MG63 (cell line): ENCODE measurements at places on chromosomes 3 and 15. TPM values are rescaled to one million over a fixed set of nuclear protein-coding genes. Genes with fewer than 3 reads are reported as not detected.
A peak's percentile ranks its signal among the peaks of the same experiment; 100 is the strongest.

DNA sequence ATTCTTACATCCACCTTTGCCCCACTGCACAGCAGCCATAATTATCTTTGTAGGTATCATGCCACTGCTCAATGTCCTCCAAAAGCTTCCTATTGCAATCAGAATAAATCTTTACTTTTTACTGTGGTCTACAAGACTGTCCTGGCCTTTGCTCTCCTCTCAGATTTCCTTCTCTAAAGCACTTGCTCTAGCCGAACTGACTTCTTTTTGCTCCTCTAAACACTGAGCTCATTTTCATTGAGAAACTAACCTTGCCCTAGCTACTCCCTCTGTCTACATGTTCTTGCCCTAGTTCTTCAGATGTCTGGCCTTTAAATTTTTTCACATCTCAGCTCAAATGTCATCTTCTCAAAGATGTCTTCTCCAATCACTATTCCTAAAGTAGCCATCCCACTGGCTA is 342.8 kb downstream of the TBC1D5 start:
- no peak for DNase-seq

GRCh38 chr15:42721016-42721415 is 15.9 kb downstream of the CDAN1 start:
- DNase-seq = no peak

DNA sequence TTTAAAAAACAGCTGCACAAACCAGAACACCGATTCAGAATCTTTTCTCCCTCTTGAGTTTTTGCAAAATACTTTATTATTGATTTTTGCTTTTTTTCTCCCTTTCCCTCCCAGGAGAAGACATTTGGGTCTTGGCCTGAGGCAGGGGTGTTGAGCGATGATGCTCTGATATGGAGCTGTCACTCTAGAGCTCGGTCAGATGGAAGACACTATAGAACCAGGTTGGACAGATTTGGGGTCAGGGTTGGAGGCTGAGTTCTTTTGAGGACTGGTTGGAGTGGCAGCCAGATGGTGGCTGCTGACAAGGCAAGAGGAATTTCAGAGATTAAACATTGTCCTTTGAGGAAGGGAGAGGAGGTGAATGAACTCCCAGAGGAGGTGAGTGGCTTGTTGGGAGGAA is 16.9 kb downstream of the CDAN1 start:
- no peak for DNase-seq

DNA sequence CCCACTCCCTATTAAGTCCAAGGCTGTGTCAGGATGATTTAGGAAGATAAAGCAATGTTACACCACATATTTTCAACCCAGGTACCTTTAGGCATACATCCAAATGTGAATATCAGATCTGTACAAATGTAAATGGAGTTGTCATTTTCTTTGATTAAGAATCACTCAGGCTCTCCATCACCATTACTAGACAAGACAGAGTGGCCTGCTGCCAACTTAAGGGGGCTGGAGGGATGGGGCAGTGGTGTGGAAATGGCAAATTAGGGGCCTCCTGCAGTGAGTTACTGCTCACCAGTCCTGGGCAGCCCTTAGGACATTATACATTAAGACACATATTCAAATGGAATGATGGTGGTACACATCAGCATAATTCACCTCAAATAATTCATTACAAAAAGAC is 211.0 kb downstream of the TNIK start:
- DNase-seq = no peak

GRCh38 chr3:101676216-101676764 is 642 bp downstream of the ZBTB11 start:
- DNase-seq = peak; percentile 98

DNA sequence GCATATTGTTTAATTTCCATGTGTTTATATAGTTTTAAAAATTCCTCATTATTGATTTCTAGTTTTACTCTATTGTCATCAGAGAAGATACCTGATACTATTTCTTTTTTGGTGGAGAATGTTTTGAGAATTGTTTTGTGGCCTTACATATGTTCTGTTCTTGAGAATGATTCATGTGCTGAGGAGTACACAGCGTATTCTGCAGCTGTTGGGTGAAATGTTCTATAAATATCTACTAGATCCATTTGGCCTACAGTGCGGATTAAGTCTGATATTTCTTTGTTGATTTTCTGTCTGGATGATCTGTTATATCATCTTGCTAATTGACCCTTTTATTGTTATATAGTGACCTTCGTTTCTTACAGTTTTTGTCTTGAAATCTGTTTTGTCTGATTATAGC is 109.7 kb downstream of the UBE2E2 start:
- no peak for DNase-seq

DNA sequence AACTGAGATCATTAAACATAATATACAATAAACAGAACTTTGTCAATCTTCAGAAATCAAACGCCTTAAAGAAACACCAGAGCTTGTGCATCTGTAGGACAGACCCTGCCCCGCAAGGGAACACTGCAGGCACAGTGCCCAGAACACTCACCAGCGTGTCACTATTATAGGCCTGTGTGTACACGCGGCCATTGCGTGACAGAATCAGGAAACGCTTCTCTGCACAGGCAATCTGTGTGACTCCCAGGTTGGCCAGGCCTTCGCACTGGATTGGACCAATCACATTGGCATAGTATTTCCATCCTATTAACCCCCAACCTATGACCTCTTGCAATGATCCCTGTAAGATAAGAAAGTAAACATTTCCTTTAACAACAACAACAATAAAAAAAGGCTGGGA is 52.9 kb downstream of the HERC2 start:
- no peak for DNase-seq

TNFAIP8L3 gene
- 2.4 and 4.8 TPM in 2 replicates for total RNA-seq

CIDEC gene
- total RNA-seq = not detected in 2 replicates

SUSD5 gene
- total RNA-seq = 4.2 and 5.4 TPM in 2 replicates

EPB42 gene
- not detected in 2 replicates for total RNA-seq

FAM43A gene
- total RNA-seq = 32.4 and 40.0 TPM in 2 replicates

ZNF660 gene
- total RNA-seq = not detected in 2 replicates

TRH gene
- total RNA-seq = not detected in 2 replicates
